CD4-positive, alpha-beta T cell treated with Interleukin-6 at 100 ng/mL for 8 hours (primary cell): ENCODE measurements at places on chromosomes 5 and 9.

- DNase-seq = no peak
Observed at GRCh38 chr5:155017610-155018009, 4.1 kb downstream of the KIF4B start.

DNA sequence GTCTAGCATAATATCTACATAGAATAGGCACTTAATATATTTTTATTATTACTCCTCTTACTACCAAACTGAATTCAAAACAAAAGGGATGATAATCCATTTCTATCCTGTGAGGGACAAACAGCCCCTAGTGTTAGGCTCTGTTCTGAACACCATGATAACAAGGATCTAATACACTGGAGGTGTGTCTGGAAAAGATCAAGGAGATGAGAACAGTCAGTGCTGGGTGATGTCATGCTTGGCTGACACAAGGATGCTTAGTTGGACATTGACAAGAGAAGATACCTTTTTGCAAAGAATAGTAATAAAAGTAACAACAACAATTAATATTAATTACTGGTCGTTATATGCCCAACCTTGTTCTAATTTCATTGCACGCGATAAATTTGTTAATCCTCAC is 458.7 kb downstream of the EBF1 start:
- DNase-seq = no peak

GRCh38 chr5:113123618-113124017 is 147.0 kb downstream of the DCP2 start:
- DNase-seq = no peak

GRCh38 chr9:121048175-121048574 is 1.9 kb downstream of the C5 start:
- DNase-seq = no peak

DNA sequence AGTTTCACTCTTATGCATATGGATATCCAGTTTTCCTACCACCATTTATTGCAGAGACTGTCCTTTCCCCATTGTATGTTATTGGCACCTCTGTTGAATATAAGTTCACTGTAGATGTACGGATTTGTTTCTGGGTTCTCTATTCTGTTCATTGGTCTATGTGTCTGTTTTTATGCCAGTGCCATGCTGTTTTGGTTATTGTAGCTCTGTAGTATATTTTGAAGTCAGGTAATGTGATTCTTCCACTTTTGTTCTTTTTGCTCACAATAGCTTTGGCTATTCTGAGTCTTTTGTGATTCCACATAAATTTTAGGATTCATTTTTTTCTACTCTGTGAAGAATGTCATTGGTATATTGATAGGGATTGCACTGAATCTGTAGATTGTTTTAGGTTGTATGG is 26.1 kb upstream of the CCNB1 start:
- DNase-seq = no peak

DNA sequence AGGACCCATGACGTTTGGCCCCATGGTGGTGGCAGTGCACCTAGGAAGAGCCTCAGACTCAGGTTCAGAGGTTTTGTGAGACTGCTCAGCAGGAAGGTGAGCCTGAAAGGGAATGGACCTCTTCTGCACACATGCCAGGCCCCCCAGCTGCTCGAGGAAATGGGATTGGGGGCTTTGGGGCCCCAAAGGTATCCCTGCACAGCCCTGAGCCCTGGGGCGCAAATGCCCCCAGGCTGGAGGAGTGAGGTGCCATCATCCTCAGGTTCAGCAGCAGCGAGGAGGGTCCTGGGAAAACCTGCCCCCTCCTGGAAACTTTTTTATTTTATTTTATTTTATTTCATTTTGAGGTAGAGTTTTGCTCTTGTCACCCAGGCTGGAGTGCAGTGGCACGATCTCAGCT is 171.8 kb upstream of the MVB12B start:
- no peak for DNase-seq

GRCh38 chr5:158937381-158937952 is 162.2 kb downstream of the EBF1 start:
- no peak for DNase-seq

DNA sequence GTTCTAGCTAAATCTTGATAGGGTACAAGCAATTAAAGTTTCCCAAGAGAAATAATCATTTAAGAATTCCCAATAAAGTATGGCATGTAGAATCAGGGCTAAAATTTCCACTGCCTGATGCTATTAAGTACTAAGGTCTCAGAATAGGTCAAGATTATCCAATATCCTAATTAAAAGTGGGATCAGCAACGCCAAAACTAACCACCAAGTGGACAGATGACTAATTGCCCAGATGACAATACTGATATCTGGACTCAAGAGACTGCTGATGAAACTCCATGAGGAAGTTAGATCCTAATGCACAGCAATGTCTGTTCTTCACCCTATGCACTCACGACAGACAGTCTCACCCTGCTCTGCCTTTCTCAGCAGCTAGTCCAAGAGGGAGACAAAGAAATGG is 14.3 kb downstream of the DEPDC1B start:
- no peak for DNase-seq

DNA sequence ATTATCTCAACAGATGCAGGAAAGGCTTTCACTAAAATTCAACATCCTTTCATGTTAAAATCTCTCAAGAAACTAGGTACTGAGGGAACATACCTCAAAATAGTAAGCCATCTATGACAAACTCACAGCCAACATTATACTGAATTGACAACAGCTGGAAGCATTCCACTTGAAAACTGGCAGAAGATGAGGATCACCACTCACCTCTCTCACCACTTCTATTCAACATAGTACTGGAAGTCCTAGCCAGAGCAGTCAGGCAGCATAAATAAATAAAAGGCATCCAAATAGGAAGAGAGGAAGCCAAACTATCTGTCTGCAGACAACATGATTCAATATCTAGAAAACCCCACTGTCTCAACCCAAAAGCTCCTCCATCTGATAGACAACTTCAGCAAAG is 203.6 kb upstream of the GRAMD2B start:
- no peak for DNase-seq

GRCh38 chr9:135905380-135906258 is 1.7 kb downstream of the CAMSAP1 start:
- DNase-seq = peak; percentile 32

- DNase-seq = no peak
Observed at GRCh38 chr9:16626577-16627130, 243.8 kb downstream of the BNC2 start.

DNA sequence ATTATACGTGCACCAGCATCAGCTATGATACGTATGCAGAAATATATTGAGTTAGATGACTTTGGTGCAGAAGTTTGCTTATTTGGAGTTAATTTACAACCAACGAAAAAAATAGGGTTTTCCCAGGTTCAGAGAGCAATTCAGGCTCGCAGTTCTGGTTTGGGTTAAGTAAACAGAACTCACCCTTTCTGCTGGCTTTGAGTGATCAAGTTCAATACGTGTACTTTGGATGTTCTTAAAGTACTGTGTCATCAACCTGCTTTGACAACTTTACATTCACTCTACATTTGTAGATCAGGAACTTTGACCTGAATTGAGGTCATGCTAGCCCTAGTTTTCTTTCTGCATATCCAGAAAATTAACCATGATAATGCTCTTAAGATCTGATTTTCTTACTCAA is 40.7 kb downstream of the ACOT12 start:
- DNase-seq = no peak

GRCh38 chr5:151757233-151758140 is 944 bp downstream of the ATOX1 start:
- no peak for DNase-seq

GRCh38 chr9:116342061-116342460 is 188.5 kb downstream of the PAPPA start:
- no peak for DNase-seq

DNA sequence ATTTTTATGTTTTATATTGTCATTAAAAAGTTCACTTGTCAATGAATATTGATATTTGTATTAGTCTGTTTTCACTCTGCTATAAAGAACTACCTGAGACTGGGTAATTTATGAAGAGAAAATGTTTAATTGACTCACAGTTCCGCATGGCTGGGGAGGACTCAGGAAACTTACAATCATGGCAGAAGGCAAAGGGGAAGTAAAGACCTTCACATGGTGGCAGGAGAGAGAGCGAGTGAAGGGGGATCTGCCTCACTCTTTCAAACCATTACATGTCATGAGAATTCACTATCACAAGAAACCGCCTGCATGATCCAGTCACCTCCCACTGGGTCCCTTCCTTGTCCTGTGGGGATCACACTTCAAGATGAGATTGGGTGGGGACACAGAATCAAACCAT is 27.4 kb downstream of the SRD5A1 start:
- DNase-seq = no peak

DNA sequence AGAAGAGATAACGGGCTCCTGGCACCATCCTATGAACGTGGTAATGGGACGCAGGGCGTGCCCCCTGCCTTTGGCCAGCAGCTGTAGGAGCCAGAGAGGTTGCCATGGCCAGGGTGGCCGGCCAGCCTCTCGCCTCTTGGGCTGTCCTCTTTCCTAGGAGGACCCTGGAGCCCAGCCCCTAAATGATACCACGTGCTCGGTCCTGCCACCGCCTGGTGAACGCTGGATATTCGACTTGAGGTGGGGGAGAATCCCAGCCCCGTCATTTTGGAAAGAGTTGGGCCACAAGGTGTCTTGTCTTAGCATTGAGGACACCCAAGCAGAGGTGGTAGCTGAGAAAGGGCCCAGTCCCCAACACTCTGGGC is 391 bp upstream of the NRG2 start:
- no peak for DNase-seq

- DNase-seq = no peak
Observed at GRCh38 chr5:24094081-24094679, 550.6 kb downstream of the CDH10 start.

GRCh38 chr5:173808079-173808808 is 79.9 kb upstream of the CPEB4 start:
- no peak for DNase-seq

- DNase-seq = no peak
Observed at GRCh38 chr9:76373173-76373783, 20.9 kb downstream of the RFK start.

DNA sequence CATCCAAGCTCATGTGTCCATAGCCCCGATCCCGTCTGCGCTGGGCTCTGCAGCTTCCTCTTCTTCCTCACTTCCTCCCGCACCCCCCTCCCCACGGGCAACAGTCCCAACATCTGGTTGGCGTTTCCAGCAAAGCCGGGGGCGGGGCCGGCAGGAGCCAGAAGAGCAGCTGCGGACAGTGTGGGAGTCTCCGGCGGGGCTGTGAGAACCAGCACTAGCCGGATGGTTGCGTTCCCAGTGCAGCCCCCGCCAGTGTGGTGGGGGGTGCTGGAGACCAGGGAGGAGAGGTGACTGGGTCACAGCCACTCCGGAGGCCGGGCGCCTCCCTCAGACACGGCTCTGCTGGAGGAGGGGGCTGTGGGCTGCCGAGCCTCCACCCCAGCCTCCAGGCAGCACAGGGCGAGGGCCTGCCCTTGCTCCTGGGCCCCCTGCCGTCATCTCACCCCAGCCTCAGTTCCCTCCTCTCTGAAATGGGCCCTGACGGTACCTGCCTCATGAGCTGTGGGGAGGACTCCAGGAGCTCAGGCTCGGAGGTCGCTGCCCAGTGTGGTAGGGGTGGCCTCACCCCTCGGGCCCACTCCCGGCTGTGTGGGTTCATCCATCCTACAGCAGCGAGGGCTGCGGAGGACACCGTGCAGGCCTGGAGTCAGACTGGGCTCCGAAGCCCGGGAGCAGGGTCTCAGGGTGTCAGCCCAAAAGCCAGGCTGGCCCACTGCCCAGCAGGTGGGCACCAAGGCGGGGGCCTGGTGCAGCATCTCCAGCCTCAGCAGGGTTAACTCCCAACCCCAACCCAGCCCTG is 41.5 kb upstream of the NOTCH1 start:
- no peak for DNase-seq

DNA sequence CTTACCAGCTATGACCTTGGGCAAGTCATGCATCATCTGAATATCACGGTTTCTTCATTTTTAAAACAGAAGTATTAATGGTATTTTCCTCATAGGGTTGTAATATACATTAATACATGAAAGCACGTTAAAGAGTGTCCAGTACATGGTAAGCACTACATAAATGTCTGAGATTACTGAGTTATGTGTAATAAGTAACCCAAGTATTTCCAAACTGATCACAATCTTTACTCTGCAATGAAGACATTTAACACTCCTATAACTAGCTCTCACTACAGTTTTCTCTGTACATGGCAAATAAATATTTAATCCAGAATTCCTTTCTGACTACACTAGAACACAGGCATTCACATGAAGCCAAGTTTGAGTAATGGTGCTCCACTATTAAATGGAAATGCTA is 4.0 kb downstream of the GLDC start:
- no peak for DNase-seq

DNA sequence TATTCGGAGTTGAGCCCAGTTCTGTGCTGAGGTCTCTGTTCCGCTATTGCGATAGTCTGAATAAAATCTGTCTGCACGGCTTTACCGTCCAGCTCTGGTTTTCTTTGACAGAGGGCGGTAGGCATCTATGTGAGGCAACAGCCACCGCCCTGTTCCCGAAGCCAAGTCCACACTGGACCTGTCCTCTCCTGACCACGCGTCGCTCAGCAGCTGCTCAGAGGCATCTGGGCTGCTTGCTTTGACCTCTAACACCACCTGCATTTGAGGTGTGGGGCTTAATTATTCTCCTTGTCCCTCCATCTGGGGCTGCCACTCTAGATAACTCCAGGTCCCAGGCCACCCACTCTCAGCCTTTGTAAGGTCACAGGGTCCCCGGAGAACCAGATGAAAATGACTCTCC is 168.4 kb upstream of the SMIM23 start:
- no peak for DNase-seq

DNA sequence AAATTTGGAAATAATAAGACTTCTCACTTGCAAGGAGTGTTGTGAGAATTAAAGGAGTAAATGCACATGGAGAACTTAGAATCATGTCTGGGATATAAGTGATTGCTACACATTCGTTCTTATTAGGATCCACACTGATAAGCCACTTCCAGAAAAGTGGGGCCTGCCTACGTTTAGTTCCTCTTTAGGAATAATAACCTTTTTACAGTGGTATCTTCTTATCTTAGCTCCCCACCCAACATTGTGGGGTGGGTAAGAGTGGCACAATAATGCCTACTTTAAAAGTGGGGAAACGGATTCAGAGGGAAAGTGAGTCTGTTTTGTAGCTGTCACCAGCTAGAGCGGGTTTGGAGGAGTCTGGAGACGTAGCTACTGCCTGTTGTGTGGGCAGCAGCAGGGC is 16.0 kb downstream of the DOCK2 start:
- DNase-seq = no peak

DNA sequence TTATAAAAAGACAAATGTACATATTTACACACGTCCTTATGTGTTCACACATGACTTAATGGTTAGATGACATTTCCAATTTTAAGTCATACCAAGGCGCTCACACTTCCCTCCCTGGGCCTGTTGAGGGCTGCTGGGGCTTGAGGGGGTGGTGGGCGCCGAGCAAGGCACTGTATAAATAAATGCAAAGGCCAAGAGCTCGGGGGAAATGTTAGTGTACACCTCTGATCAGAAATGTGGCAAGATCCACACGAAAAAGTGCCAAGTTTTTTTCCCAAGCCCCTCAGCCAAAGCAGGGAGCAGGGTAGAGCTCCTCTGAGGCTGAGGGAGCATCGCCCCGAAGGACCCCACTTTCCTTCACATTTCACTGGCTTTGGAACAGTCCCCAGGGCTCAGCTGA is 7.5 kb downstream of the IRF1 start:
- no peak for DNase-seq

GRCh38 chr9:77020413-77021290 is 1.2 kb downstream of the FOXB2 start:
- no peak for DNase-seq

- DNase-seq = no peak
Observed at GRCh38 chr5:1405539-1406530, 39.4 kb downstream of the SLC6A3 start.
